Left cardiac atrium (tissue), 4 donors: ENCODE measurements at places on chromosomes 1 and 21. TPM values are rescaled to one million over a fixed set of nuclear protein-coding genes. Genes with fewer than 3 reads are reported as not detected.

The BRINP3 gene
- 1.3 TPM for total RNA-seq

The TNN gene
- 0.18 TPM for total RNA-seq

The PRELP gene
- 47.4 TPM for total RNA-seq

The PLPPR4 gene
- total RNA-seq = 1.9 TPM

DNA sequence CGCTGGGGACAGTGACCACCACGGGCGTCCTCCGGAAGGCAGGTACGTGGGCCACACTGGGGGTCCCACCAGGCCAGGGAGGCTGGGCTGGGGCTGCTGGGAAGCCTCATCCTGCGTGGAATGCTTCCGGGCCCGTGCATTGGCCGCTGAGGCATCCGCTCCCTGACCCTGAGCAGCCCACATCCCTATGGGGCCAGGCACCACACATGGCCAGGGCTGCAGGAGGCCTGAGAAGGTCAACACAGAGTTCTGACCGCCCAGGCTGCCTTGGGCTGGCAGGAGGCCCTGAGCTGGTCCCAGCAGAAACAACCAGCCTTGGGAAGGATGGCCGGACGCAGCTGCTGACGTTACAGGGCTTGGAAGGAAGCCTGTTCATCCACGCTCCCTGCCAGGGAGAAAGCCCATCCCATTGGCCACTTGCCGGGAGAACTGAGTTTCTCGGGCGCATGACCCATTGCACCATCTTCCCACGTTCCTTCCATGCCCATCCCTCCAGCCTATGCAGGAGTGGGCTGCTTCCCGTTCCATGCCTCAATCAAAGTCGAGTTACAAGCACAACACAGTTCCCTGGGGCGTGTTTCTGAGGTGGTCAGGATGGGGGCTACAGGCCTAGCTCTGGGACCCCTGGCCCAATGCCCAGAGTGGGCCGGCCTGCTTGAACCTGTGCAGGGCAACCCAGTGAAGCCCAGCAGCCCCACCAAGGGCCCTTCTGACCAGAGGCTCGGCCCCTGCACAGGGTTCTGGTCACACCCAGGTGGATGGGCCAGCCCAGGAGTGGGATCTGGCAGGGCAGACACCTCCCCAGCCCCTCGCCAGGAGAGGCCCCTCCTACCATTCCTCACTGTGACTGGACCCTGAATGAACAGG, 31.7 kb downstream of the TRIM11 start:
- peak; percentile 93 for DNase-seq

- DNase-seq = no peak
Measured at GRCh38 chr1:27886353-27886679, 14.0 kb downstream of the THEMIS2 start.

The SCMH1 gene
- total RNA-seq = 49.5 TPM

- no peak for DNase-seq
Measured at GRCh38 chr1:241531195-241532161, 700 bp upstream of the KMO start.

The LIN28A gene
- total RNA-seq = not detected

DNA sequence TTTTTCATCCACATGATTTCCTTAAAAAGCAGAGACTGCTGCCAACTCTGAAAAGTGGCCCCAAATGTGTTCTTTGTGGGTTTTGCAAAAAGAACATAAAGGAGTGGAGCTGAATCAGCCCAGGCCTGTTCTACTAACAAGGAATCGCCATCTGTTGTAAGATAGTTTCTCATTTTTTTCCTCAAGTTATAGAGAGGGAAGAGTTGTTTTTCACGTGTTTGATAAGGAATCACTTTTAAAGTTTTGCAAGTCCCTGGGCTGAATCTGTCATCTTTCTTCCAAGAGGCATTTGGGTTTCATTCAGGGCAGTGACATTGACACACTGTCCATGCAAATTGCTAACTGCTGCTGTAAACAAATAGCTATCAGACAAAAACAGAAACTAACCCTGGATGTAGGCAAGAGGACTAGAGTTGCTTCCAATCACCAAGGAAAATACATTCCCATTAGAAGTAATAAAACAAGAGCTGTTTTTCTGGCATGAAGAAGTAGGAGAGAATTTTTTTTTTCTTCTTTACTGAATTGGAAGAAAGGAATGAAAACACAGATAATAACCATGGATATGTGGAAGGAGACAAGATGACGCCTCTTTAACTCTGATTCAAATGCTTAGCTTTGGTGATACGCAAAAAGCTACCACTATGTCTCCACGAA, 58.8 kb upstream of the TBX15 start:
- DNase-seq = no peak

DNA sequence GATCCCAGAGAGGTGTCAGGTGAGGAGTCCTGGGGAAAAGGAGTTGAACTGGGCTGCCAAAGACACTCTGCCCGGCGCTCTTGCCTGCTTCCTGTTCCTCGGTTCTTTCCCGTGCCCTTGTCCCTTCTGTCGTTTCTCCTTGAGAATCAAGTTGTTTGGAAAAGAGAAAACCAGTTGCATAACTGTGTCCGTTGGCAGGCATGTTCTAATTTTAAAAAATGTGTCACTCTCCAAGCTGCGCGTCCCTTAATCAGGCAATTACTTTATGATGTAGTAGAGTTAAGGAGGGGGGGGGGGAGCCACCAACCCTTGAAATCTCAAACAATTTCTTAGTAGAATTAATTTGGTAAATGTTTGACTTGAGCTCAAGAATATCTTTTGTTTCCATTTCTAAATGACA, 105.9 kb upstream of the IGSF21 start:
- no peak for DNase-seq

The SLFNL1 gene
- 0.21 TPM for total RNA-seq

DNA sequence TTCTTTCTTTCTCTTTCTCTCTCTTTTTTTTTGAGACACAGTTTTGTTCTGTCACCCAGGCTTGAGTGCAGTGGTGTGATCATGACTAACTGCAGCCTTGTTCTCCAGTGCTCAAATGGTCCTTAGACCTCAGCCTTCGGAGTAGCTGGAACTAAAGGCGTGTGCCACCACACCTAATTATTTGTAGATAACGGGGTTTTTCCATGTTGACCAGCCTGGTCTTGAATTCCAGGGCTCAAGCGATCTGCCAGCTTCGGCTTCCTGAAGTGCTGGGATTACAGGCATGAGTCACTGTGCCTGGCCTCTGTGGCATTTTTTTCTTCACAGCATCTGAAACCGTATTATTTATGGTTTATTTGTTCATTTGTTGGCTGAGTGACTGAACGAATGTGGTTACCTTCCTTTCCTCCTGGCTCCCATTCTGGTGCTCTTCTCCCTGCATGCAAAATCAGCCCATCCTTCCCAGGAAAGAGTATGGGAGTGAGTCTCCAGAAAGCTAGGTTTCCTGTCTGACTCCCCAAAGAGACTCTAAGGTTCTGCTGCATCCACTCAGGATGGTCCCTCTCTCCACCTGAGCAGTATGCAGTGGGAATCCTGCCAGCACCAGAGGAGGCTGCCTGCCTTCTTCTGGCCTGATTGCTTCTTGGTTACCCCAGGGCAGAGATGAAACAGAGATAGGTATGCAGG, 155.0 kb upstream of the BEND5 start:
- peak; percentile 26 for DNase-seq

DNA sequence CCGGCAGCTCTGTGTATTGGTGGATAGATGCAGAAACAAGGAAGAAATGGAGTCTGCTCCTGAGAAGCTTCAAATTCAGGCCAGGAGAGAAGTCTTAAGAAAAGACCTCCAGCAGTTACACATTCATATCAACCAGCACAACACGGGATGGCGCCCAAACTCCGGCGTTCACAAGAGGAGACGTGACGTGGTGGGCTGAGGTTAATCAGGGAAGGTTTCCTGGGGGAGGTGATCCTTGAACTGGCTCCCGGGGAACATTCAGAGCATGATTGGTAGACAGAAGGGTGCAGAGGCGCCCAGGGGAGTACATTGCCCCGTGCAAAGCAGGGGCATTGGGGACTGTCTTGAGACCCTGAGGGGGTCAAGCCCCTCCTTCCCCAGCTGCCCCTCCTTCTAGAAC, 27.7 kb upstream of the SPSB1 start:
- no peak for DNase-seq

DNA sequence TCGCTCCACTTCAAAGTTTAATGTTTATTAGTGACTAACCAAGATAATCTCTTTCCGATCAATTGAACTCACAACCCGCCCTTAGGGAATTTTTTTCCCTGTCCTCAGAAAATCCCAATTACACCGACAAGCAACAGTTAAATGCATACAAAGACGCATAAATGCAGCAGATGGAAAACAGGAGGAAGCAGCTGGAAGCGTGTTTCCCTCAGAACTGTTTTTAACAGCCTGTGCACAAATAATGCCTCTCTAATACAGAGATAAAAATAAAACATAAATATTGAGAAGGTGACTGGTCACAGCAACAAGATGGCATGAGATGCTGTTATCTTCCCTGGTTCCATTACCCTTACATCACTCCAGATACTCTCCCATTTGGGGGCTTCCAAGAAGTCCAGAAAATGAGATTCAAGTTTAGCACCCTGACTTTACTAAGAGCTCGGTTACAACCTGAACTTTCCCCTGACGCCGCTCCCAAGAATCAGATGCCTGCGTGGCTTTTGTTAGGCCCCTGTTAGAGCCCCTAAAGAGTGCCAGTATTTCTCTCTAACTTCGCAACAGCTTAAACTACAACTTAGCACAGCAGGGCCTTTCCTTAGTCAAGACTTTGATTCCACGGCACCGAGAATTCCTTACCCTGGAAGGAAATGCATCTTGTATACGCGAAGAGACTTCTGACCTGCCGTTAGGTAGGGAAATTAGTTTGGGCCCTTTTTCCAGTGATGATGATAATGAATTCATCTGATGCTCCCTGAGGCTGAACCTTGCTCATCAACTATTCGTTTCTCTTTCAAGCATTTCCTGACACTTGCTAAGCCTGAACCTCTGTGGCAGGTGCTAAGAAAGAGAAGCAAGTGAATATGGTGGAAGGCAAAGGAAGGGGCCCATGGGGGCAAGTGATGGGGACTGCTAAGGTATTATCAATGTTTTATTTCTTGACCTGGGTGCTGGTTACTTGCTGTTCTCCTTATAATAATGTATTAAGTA, 137.7 kb upstream of the SMYD2 start:
- DNase-seq = no peak

GRCh38 chr1:103416681-103417286, 108.7 kb upstream of the RNPC3 start:
- no peak for DNase-seq

DNA sequence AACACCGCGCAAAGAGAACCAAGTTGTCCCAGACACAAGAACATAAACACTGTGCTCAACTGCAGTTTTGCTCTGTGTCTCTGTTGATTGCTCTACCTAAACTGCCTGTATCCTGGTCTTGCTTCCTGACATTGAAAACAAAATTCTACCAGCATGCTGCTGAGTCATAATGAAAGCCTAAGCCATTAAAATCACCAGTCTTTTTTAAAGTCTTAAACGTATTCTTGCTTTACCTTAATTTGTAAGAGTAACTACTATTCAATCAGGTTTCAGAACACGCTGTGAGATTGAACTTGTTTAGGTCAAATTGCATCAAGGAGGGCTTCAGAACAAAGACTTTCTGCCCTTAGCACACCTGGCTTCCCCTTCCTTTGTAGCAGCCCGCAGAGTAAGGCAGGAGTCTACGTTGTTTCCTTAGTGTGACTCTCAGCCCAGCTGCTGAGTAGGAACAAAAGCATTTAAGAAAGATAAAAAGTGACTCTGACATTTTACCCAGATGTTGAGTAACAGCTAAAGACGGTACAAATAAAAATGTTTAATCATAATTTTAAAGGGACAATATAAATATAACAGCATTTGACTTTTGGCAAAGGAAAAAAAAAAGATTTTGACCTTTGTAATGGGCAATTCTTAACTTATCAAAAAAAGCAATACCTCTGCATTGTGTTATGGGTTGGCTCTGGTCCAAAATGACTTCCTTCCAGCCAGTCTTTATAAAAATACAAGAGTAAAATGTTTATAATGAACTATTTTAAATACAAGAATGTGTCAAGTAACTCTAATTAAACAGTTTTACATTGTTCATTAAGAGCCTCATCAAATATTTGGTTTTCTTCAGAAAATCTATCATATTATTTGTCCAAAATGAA, 186.9 kb upstream of the ADGRL4 start:
- no peak for DNase-seq

- no peak for DNase-seq
Measured at GRCh38 chr1:21576798-21577187, 67.6 kb downstream of the ALPL start.

The MAP3K21 gene
- total RNA-seq = 0.62 TPM

GRCh38 chr1:155207806-155208540, at the start of gene THBS3:
Gene THBS3, minus strand, starts transcription at chr1:155207897. Its CDS starts 21 bp downstream, at chr1:155207876.
- peak; percentile 71 for DNase-seq

GRCh38 chr1:98991127-98992012, 13.3 kb downstream of the PLPPR5 start:
- DNase-seq = no peak

DNA sequence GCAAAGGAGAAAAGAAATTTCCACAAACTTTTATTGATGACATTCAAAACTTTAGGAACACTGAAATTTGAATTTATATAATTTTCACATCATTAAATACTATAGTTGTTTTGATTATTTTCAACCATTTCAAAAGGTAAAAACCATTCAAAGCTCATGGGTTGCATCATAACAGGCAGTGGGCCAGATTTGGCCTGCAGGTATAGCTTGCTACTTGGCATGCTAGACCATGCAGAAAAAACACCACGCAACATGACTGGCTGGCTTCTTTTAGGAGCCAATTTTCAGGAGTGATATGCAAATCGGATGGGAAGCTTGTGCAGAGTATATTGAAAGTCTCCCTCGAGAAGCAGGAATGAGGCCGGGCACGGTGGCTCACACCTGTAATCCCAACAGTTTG, 144.8 kb downstream of the GLUL start:
- DNase-seq = no peak

- no peak for DNase-seq
Measured at GRCh38 chr1:169692756-169693460, 18.5 kb downstream of the SELL start.

DNA sequence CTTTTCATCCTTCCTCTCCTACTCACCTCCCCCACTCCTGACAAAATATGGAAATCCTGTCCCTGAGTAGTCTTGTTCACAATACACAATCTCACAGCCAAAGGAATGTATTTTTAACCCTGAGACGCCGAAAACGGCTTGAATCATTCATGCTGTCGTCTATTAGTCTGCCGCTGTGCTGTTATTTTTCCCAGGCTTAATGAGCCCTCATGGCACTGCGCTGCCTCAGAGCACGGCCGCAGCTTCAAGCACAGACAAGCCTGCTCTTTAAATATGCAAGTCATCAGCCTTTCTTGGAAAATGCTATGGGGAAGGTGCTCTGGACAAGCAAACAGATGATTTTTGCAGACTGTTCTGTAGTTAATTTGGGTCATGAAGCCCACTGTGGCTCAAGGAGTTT, 302.7 kb downstream of the DISC1 start:
- DNase-seq = no peak

DNA sequence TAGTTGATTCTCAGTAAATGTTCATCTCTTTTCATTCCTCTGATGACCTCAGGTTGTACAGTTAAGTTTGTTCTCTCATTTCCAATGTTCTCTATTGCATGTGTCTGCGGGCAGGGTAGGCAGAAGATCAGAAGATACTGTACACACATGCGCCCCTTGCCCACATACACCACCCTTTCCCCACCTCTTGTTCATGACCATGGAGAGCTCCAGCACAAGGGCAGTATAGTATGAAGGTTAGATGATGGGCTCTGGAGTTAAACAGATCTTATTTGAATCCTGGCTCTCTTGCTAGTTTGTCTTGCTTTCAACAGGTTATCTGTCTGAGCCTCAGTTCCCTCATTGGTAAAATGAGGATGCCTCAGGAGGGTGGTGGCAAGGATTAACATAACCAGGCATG, 17.8 kb upstream of the PLD5 start:
- no peak for DNase-seq

The PGLYRP3 gene
- not detected for total RNA-seq

The C1orf53 gene
- total RNA-seq = 5.1 TPM

The KCNE1 gene
- 4.8 TPM for total RNA-seq

The OR14K1 gene
- not detected for total RNA-seq

- no peak for DNase-seq
Measured at GRCh38 chr1:92043621-92044020, 13.8 kb downstream of the EPHX4 start.

The KRTAP20-4 gene
- total RNA-seq = not detected

The UAP1 gene
- total RNA-seq = 36.8 TPM
